CD4-positive, alpha-beta T cell treated with Interleukin-6 at 100 ng/mL for 8 hours (primary cell): ENCODE measurements at places on chromosomes 7 and 10.
A peak's percentile ranks its signal among the peaks of the same experiment; 100 is the strongest.

GRCh38 chr7:131052285-131052904 lies 275.3 kb upstream of the MKLN1 start:
- DNase-seq = no peak

DNA sequence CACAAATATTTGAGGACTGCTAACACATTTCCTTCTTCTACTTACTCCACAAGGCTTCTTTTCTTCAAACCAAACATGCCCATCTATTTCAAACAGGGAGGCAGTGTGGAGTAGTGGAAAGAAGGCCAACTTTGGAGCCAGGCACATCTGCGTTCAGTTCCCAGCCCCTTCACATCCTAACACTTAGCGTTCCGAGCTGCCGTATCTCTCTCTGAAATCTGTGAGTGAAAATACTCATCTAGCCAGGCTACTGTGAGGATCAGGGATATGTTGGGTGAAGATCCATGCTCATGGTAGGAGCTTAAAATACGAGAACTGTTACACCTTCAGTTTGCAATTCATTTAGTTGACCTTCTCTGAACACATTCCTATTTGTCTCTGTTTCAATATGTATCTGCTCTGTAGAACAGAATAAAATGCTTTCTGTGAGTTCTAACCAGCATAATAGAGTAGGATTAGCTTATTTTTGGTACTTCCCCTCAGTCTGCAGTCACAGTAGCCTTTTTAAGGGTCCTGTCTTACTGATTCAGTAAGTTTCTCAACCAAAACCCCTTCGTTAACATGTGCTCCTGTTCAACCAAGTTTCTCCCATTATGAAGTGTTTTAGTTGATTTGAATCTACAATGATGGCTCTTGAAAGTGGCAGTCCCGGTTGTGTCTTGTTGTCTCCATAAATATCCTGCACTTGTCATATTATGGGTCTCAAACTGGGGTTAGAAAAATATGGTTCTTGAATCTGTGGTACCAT lies 3.3 kb upstream of the MEST start:
- DNase-seq = no peak

GRCh38 chr7:22843681-22844309 lies 21.1 kb upstream of the TOMM7 start:
- DNase-seq = no peak

DNA sequence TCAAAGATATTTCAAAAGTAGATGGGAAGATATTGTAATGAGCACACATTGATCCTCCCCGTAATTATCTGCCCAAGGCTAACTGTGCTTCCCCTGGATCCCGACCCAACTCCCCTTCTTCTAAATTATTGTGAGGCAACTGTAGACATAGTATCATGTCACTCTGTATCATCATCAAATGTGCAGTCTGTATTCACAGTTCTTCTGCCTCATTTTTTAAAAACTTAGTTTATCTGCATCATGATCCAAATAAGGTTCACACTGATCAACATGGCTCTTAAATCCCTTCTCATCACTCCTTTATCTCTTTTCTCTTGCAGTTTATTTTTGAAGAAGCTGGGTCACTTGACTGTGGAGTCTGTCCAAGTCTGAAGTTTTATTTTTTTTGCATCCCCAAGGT lies 27.5 kb downstream of the CDCA7L start:
- DNase-seq = no peak

- no peak for DNase-seq
Observed at GRCh38 chr7:15680446-15680845, 6.0 kb downstream of the MEOX2 start.

- DNase-seq = no peak
Observed at GRCh38 chr10:22764639-22765038, 50.3 kb upstream of the PIP4K2A start.

- peak; percentile 72 for DNase-seq
Observed at GRCh38 chr10:62637249-62638061, 167.1 kb upstream of the ADO start.

GRCh38 chr7:106515321-106515720 lies 145.6 kb downstream of the CCDC71L start:
- no peak for DNase-seq

- no peak for DNase-seq
Observed at GRCh38 chr10:74332398-74332797, 181.4 kb downstream of the ADK start.

GRCh38 chr7:128303643-128304042 lies 40.1 kb downstream of the RBM28 start:
- no peak for DNase-seq

- DNase-seq = no peak
Observed at GRCh38 chr7:21543528-21544302, 876 bp downstream of the DNAH11 start.

- DNase-seq = no peak
Observed at GRCh38 chr7:48049850-48050249, 14.5 kb downstream of the C7orf57 start.
